Omental fat pad (tissue), 4 donors: ENCODE measurements at places on chromosomes 2 and 18.

GRCh38 chr18:43634994-43635393 is 357.7 kb upstream of the SYT4 start:
- DNase-seq: no peak

DNA sequence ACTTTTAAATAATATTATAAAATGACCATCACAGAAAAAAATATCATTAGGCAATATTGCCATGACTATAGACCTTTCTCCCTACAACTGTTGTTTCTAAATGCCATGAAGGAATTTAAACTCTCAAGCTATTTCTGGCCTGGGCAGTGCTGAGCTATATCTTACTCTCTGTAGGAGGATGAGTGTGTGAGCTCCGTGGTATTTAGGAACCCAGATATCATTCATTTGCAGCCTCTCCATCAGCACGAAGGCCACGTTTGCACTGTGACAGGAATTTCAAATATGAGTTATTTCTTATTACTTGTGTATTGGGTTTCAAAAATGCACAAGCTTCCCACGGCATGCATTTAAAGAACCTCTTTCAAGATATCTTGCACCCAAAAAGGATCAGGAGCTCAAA is 35.0 kb upstream of the SOX11 start:
- DNase-seq: no peak

DNA sequence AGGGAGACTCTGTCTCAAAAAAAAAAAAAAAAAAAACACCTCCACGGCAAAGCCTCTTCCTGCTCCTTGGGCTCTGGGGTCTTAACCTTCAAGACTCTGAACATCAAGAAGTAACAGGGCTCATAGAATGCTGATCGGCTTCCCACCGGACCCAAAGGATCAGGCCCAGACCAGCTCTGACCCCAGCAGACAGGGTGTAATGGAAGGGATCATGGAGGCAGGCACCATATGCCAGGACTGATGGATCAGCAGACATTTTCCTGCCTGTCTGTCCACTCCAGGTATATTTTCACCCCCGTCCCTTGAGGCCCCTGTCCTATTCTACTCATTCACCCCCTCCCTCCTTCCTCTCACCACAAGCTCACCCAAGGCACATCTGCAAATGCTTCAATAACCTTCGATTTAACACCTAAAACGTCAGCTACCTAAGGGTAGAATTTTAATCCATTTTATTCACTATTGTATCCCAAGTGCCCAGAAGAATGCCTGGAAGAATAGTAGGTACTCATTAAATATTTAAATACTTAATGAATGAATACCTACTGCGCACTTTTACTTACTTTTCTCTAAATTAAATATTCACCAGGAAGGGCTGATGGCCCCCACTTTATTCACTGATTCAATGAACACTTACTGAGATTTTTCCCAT is 4.6 kb upstream of the SPEG start:
- no peak for DNase-seq

- DNase-seq: no peak
These were observed 36.0 kb downstream of the CTIF start for GRCh38 chr18:48574667-48575300.

- DNase-seq: no peak
These were observed 228.6 kb upstream of the CHST9 start for GRCh38 chr18:27413495-27414401.

- DNase-seq: no peak
These were observed 194.9 kb upstream of the HNMT start for GRCh38 chr2:137769406-137769805.

DNA sequence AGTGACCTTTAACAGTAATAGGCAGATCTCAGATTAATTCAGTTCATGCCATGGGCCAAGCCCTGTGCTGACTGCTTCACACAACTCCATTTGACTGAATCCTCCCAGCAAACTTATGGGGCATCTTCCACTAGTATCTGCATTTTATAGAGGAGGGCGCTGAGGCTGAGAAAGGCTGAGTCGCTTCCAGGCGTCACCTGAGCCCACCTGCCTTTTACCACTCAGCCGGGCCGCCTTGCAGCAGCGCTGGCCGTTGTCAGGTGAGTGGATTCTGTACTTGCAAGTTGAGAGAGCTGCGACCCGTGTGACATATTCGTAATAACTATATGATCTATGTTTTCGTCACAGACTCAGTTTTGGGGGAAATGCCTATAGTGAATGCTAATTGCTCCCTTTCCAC is 59.3 kb upstream of the B3GNT7 start:
- DNase-seq: no peak

GRCh38 chr18:57422313-57422872 is 12.8 kb upstream of the ONECUT2 start:
- no peak for DNase-seq

DNA sequence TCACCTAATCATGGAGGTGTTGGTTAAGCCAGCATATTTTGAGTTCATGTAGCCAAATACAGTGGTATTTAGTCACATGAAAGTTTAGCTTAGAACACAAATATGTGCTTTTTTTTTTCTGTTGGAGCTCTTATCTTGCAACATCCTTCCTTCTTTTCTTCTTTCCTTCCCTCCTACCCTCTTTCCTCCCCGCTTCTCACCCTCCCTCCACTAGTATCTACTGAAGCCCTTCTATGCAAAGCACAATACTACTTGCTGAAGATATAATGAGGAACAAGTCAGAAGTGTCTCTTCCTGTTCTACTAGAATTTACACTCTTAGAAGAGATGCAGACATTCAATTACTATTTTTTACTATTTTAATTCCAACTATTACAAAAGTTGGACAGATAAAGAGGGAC is 105.0 kb upstream of the ITGA4 start:
- no peak for DNase-seq

DNA sequence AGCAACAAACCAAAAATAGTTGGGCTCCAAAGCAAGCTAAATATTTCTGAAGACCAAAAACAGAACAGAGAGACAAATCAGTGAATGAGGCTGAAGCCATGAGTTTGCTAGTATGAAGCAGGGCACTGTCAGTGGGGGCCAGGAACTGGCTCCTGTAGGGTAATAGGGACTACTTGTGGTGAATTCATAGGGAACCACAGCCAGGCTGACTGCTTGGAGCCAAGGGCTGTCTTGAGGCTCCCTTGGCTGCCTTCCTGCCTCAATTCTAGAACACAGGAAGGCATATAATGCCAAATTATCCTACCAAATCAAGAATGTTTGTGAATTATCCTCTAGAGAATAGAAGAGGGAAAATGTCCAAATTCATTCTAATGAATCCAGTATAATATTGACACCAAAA is 406.0 kb downstream of the CCDC85A start:
- DNase-seq: no peak

- no peak for DNase-seq
These were observed 1.0 kb downstream of the DARS1 start for GRCh38 chr2:135984199-135985017.

GRCh38 chr2:70994009-70994698 is 519 bp downstream of the TEX261 start:
- DNase-seq: no peak

DNA sequence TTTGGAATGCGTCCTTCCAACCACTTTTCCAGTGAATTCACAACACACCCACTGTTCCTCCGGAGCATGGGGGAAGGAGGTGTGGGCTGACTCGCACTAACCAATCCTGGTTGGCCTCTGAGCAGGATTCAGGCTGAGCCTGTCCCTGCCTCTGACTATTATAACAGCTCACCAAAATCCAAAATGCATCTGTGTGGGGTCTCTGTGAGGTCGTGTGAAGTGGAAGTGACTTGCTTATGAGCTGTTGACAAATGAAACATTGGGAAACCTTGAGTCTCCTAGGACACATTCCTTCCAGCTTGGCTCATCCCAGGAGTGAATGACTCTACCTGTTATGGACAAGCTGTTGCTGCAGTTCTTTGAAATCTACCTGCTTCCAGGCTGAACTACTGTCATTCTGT is 1.5 kb downstream of the CIDEA start:
- no peak for DNase-seq

GRCh38 chr2:164205347-164205746 is 415.9 kb downstream of the GRB14 start:
- no peak for DNase-seq

- no peak for DNase-seq
These were observed 91.5 kb downstream of the ACTR2 start for GRCh38 chr2:65319072-65319673.

DNA sequence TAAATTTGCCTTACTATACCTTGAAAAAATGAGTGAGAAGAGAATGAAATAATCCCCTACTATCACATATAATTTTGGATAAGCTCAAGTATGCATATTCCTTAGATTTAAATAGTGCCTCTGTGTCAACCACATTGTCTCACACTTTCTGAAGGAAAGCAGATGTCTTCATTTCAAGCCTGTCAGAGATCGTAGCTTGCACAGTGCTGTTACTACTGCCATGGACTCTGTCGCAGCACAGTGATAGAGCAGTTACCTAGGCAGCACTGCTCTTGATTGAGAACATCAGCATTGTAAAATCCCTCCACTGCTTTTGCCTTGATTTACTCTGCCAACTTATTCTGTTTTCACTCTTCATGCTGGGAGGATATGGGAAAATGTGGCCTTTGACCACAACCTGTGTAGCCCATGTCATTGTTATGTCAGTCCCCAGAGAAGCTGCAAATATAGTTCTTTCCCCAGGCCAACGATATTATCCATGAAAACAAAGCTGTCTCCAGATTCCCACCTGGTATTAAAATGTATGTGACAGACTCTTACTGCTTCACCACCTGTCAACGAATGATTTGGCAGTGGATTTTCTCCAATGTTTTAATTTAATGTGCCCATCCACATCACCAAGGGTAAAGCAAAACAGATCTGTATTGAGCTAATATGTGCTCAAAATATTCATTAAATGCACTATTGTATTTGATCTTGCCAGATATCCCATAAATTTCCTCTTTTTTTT is 675.7 kb downstream of the METTL4 start:
- no peak for DNase-seq

- no peak for DNase-seq
These were observed 21.0 kb upstream of the CCDC141 start for GRCh38 chr2:179070895-179071294.

DNA sequence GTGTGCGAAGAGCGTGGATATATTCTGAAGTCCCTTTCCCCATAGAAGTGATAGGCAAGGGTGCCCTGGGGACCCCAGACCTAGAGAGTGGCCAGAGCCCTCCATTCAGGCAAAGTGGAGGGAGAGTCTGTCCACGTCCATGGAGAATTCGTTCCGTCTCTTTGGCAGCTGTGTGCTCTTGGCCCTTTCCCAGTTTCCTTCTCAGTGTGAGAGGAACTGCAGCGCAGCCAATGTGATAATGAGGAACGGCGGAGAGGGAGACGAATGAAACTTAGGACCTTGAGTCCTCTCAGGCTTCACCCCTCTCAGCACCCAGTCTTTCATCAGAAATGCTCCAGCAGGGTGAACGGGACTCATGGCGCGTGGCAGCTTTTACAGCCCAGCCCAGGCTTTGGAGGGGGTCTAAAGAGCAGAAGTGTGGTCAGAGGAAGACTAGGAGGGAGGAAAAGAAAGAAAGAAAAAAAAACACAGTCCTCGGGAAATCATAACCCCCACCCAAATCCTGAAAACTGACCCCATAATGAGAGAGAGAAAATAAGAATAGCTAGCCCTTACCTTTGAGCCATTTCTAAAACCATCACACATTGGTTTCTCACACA is 95.0 kb upstream of the RIOK3 start:
- DNase-seq: no peak

- no peak for DNase-seq
These were observed 201.0 kb downstream of the GLI2 start for GRCh38 chr2:120936476-120937334.

DNA sequence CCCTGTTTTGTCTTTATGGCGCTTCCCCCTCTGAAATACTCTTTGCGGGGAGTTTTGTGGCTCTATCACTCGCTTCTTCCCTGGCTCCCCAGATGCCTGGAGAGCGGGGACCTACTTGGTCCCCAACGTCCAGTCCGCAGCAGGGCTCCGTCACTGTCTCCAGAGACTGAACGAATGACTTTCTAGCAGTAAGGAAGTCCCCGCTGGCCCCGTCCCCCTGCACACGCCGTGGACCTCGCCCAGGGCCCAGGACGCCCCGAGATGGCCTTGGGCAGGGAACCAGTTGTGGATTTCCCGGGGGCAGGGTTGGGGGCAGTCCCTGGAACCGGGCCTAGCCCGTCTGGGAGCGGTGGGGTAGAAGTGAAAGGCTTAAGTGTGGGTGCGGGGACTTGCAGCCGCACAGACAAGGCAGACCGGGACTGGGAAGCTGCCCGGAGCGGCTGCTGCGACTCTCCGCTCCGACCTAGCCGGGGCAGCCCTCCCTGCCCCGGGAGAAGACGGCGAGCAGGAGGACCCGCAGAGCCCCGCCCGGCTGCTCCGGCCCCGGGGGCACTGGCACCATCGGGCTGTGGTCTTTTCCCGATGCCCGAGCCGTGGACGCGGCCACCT is 821 bp upstream of the EPHA4 start:
- DNase-seq: no peak

GRCh38 chr2:3460831-3461800 is 58.2 kb downstream of the ADI1 start:
- no peak for DNase-seq

DNA sequence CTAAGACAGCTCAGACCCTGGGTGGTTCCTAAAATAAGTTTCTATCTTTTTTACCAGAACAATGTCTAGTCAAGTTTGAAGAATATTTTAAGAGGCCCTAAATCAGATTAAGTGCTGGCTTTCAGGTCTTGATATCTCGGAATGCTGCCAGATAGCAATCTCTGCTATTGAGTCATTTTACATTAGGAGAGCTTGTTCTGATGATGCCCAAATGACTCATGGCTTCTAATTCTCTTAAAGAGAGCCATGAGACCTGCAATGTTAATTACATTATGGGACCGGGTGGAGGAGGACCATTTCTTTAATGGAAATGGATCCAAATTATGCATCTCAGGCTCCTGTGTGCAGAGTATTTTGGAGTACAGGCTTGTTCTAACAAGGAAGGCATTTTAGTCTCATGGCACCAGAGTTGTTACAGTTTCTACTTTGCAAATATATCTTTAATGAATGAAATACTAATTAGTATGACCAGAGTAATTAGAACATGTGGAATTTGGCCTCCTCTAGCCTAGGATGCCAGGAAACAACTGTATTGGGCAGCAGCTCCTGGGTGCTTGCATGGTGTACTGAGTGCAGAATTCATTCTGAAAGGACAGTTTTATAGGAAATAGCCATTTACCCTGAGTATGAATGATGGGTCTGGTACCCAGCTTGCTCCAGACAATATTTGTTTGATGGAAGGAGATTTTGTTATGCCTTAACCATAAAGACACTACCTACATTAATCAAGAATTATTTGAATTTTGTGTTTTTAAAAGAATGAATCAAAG is 94.0 kb upstream of the SULT1C3 start:
- DNase-seq: no peak

GRCh38 chr2:27717070-27717795 is 53.5 kb downstream of the SLC4A1AP start:
- DNase-seq: no peak

DNA sequence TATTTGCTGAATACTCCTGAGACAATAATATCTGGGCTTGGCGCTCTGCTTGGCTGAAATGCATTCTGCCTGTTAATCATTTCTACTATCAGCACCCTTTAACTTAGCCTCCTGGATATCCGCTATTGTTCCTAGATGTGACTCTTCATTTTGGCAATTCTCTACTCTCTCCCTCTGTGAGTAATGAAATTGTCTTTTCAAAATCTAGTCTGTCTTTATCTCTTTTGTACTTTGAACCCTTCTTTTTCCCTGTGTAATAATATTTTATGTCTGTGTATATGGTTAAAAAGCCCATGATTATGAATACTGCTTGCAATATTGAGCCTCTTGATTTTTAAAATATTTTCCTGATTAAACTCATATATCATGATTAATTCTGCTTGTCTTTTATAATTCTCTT is 6.2 kb upstream of the REV1 start:
- no peak for DNase-seq
